Retinal pigment epithelial cell (primary cell): ENCODE measurements at places on chromosomes 16 and 17.

GRCh38 chr17:32928586-32929535, 908 bp downstream of the TMEM98 start:
- no peak for DNase-seq

- no peak for DNase-seq
Observed at GRCh38 chr17:71432378-71433315, 688.2 kb upstream of the SOX9 start.

DNA sequence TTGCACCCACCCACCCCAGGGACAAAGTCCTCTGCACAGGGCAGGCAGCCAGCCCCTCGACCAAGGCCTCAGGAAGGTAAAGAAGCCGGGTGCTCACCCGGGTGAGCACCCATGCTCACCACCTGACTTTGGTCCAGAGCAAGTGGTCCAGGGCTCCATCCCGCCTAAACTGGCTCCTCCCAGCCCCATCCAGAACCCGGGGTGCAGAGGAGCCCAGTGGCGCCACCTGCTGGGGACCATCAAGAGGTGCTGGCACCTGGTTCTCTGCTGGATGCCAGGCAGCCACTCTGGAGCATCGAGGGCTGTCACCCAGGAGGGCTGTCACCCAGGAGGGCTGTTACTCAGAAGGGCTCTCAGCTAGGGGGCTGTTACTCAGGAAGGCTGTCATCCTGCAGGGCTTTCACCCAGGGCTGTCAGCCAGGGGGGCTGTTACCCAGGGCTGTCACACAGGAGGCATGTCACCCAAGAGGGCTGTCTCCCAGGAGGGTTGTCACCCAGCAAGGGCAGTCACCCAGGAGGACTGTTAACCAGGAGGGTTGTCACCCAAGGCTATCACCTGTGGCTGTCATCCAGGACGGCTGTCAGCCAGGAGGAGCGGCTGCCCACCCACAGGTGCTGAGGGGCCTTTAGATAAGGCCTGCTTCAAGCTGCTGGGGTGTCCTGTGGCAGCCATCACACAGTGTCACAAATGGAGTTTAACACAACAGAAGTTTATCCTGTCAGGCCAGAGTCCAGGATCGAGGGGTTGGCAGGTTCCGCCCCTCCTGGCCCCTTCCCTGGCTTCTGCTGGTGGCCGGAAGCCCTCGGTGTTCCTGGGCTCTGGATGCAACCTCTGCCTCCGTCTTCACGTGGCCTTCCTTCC, 98.5 kb downstream of the TNFRSF13B start:
- DNase-seq: no peak

DNA sequence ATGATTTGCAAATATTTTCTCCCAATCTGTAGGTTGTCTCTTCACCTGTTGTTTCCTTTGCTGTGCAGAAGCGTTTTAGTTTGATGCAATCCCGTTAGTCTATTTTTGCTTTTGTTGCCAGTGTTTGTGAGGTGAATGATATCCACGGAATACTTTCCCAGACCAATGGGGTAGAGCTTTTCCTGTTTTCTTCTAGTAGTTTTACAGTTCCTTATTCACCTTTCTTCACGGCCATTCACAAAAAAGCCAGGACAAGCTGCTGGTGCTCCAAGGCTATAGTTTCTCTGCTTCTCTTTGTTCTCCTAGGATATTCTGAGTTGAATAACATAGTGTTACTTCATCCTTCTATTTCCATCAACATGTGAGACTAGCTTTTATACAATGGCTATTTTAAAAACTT, 98.7 kb downstream of the UTP18 start:
- DNase-seq: no peak

GRCh38 chr17:537133-537532, 177.5 kb downstream of the VPS53 start:
- no peak for DNase-seq

- no peak for DNase-seq
Observed at GRCh38 chr17:67378454-67379250, 1.6 kb downstream of the PITPNC1 start.

GRCh38 chr17:77864234-77865111, 94.0 kb upstream of the TNRC6C start:
- DNase-seq: no peak

GRCh38 chr17:72405662-72406230, 284.9 kb downstream of the SOX9 start:
- no peak for DNase-seq

DNA sequence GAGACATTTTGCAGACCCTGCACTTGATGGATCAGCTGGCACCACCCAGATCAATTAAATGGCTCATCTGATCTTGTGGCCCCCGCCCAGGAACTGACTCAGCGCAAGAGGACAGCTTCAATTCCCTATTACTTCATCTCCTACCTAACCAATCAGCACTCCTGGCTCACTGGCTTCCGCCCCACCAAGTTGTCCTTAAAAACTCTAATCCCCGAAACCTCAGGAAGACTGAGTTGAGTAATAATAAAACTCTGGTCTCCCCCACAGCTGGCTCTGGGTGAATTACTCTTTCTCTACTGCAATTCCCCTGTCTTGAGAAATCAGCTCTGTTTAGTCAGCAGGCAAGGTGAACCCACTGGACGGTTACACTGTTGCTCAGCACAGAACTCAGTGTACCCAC, 23.6 kb downstream of the SPPL2C start:
- no peak for DNase-seq

DNA sequence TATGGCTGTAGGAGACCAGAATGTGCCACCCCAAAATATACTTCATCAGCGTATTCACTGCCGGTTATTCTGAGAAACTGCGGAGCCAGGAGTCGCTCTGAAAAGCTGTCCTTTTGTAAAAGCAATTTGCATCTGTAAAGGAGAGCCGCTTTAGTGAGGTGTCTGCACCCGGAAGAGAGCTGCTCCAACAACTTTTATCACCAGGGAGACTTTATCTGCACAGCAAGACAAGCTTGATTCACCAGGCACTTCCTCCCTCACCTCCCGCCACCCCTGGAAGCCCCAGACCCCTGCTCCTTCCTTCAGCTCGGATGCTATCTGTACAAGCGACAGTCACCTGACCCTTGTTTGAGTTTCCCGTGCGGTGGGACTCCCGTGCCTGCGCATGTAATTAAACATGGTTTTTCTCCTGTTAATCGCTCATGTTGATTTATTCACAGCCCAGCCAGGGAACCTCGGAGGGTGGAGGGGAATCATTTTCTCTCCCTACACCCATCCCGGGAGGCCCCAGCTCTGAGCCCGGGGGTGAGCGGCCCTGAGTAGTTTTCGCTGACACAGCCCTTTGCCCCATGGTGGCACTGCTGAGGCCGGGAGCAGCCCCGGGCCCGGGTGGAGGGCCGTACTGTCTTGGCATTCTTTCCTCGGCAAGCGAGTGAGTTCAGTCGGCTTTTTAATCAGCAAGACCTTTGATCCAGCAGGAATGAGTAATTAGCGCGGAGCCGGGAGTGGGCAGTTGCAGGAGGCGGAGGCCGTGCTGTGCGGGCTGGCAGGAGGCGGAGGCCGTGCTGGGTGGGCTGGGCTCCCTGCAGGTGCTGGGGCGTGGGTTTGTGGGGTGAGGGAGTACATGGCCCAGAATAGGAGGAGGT, 222.7 kb upstream of the CIBAR2 start:
- no peak for DNase-seq

- DNase-seq: no peak
Observed at GRCh38 chr16:71794943-71795342, 13.7 kb downstream of the AP1G1 start.

DNA sequence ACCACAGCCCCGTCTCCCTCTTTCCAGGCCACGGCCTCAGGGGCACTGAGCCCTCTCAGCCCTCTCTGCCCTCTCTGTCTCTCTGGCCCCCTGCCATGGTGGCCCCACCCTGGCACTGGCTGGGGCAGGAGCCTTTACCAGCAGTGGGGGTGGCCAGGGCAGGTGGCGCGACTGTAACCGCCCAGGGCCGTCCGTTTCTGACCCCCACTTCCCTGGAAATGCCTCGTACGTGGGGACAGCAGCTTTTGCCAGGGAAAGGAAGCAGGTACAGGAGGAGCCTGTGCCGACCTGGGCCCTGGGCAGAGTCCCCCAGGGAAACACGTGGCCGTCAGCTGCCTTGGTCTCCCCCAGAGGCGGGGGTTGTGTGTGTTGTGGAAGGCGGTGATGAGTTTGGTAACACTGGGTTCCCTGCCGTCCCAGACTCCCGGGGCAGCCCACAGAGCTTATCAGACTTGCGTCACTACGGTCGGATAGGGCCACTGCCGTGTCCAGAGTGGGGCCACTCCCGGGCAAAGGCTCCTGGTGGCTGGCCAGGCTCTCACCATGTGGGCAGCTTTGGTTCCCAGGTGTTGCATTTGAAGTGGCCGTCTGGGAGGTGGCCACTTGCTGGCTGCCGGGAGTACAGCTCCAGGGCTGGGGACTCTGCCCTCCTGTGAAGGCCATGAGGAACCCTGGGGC, 249.3 kb upstream of the CIBAR2 start:
- no peak for DNase-seq

DNA sequence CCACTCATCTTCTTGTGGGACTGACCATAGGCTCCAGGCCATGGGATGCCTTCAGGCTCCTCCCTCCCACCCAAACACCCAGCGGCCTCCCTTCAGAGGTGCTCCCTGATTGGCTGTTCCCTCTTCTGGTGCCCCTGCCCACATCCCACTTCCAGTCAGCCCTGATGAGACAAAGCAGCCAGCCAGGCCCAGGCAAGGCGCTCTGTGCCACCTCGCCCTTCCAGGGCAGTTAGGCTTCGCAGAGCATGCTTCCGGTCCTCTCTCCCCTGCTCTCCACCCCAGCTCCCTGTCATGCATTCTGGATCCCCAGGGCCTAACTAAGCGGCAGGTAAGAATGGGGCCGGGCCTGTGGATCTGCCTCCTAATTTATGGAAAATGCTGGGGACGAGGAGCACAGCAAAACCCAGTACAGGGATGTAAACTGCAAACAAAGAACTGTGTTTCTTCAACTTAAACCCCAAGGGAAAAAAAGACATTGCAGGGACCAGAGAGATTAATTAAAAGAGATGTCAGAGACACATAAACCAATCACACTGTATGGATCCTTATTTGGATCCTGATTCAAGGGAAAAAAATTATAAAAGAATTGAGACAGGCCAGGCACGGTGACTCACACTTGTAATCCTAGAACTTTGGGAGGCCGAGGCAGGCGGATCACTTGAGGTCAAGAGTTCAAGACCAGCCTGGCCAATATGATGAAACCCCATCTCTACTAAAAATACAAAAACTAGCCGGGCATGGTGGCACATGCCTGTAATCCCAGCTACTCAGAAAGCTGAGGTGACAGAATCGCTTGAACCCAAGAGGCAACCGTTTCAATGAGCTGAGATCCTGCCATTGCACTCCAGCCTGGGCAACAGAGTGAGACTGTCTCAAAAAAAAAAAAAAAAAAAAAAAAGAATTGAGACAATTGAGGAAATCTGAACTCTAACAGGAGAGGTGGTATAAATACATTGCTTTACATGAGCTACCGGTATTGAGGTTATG, 26.0 kb downstream of the ZDHHC7 start:
- DNase-seq: peak; percentile 55

DNA sequence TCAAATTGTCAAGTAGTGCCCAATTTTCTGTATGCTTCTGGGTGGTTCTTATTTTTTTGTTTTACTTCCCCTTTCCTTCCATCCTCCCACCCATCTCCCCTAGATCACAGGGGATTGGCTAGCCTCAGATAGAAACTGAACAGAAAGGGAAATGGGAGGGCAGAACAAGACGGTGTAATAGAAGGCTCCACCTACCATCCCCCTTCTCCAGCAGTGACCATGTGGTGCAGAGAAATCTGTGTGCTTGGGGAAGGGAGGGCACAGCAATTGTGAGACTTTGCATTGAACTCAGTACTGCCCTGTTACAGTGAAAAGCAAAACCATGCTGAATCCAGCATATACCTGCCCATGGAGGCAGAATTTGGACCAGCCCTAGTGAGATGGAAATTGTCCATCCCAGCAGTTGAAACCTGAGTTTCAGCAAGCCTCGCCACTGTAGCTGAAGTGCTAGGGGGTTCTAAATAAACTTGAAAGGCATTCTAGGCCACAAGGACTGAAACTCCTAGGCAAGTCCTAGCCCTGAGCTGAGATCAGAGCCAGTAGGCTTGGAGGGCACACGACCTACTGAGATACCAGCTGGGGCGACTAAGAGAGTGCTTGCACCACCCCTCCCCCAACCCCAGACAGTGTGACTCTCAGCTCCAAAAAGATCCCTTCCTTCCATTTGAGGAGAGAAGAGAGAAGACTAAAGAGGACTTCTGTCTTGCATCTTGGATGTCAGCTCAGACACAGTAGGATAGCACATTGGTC, 5.2 kb downstream of the SLFN11 start:
- no peak for DNase-seq
